Endothelial cell (in vitro differentiated cells): ENCODE measurements at places on chromosomes 16 and 17. TPM values are rescaled to one million over a fixed set of nuclear protein-coding genes. Genes with fewer than 3 reads are reported as not detected.
A peak's percentile ranks its signal among the peaks of the same experiment; 100 is the strongest.

Gene NXPH3
- total RNA-seq: 6.6 TPM

Gene NKD1
- 2.4 TPM for total RNA-seq

Gene OR2C1
- total RNA-seq: not detected

DNA sequence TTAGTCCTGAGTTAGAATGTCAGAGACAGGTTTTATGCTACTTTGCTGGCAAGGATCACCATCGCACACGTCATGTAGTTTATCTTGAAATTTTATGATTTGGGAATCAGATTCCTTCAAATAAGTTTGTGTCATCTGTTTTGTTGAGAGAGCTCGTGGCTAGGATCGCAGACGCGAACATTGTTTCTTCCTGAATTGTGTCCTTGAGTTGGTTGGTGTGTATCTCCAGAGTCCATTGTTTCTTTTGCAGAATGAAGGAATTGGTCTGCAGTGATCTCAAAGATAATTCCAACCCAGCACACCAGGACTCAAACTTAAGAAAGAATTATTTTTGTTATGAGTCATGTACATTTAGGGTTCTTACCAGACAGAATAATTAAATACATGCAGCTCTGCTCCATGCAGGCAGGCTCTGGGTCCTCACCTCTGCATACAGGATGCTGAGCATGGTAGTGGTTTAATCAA is 51.6 kb downstream of the PRKCA start:
- no peaks in the 10 kb centered on the region for H3K27me3 ChIP-seq
- DNase-seq: no peak
- H3K4me3 ChIP-seq: no peak overlapping the region
- no peak overlapping the region for H3K27ac ChIP-seq

DNA sequence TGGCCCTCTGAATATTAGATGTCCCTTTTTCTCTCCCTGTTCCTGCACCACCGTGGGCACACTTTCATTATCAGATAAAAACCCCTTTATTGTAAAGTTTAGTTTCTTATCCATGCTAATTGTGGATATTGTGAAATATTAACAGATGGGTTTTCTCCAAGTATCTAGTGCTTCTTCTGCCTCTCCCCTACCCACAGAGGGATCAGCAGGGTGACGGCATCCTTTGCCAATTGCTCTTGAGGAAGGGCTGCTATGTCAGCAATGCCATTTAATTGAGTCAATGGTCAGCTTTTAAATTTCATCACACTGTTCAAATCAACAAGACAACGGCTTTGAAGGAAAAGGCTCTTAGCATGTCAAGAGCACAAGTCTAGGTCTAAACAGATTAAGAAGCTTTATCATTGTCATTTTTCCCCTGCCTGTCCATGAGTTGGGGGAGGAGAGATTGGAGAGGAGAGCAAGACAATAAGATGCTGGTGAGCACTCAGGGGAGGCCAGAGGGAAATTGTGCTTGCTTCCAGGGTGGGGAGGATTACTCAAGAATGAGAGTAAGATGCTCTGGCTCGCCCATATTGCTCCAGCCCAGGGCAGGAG is 443.0 kb upstream of the CCL2 start:
- DNase-seq: no peak
- no peaks in the 10 kb centered on the region for H3K4me1 ChIP-seq
- H3K36me3 ChIP-seq: no peaks in the 10 kb centered on the region
- H3K4me3 ChIP-seq: no peak overlapping the region
- H3K27ac ChIP-seq: no peak overlapping the region
- no peaks in the 10 kb centered on the region for H3K27me3 ChIP-seq

- no peaks in the 10 kb centered on the region for H3K36me3 ChIP-seq
- H3K4me1 ChIP-seq: peaks cover 25% of the 10 kb centered on the region
- peak overlapping the region; percentile 9 for H3K27ac ChIP-seq
- peaks cover 17% of the 10 kb centered on the region for H3K27me3 ChIP-seq
- H3K4me3 ChIP-seq: peak overlapping the region; percentile 82
- peak; percentile 22 for DNase-seq
Observed at GRCh38 chr17:31559584-31560501, 168.4 kb downstream of the RAB11FIP4 start.

DNA sequence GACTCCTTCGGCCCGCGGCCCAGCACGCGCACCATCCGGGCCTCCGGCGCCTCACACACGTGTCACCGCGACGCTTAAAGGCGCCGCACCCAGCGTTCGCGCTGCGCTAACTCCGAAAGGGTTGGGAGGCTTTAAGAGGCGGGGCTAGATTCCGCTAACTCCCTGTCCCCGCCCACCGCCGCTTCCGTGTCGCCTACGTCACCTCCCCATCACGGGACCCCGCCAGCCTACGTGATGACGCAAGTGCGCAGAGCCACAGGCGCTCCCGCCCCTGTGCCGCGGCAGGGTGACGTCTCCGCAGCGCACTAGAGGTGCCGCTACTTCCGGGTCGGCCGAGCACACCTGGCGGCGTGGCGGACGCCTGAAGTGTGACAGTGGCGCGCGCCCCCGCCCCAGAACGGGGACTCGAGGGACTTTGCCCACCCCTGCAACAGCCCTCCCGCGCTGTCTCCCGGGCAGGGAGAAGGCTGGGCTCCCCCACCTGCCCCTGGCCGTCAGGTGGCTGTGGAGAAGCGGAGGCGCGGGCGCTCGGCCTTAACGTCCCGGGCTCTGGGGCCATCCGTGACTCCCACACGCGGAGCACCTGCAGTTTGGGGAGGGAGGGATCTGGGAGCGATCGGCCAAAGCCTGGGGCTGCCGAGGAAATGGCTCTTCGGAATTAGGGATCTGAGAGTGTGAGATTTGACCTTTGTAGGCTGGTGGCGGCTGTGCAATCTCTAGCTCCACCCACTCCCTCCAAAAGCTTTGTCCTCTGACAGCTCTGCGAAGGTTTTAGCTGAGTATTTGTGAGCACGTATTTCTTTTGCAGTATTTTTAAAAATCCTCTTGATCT is at the start of gene USP36:
Gene USP36, minus strand, starts transcription at position 35 of the 832 bp plus-strand sequence. CDS start 4,451 bp downstream, outside the sequence.
- peak within 1 kb of the TSS; percentile 97 for H3K4me3 ChIP-seq
- peaks cover 18% of the 10 kb centered on the region for H3K4me1 ChIP-seq
- H3K27me3 ChIP-seq: peaks cover 11% of the 10 kb centered on the region
- peak; percentile 98 for DNase-seq
- H3K36me3 ChIP-seq: peaks cover 25% of the 10 kb centered on the region
- H3K27ac ChIP-seq: peak within 1 kb of the TSS; percentile 74

DNA sequence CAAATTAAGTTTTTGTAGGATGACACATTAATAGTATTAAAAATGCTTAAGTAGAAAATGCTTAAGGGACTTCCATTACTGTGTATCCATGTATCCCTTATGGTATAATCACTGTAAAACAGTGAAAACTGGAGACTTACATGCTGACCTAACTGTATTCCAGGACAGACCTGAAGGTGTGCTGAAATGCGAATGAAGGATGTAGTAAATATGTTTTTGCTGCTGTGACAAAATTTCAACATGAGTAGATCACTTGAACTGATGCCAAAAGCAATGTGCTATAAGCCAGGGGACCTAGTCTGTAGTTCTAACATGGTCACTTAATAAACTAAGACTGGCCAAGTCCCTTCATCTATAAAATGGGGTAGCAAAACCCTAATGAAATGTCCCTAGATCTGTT is 142.0 kb upstream of the CORO6 start:
- no peak overlapping the region for H3K4me3 ChIP-seq
- H3K36me3 ChIP-seq: peaks cover 2% of the 10 kb centered on the region
- H3K27ac ChIP-seq: no peak overlapping the region
- no peak for DNase-seq
